ENCODE measurements at places on chromosomes 12 and 14. TPM values are rescaled to one million over a fixed set of nuclear protein-coding genes. Genes with fewer than 3 reads are reported as not detected.

- H3K4me1 ChIP-seq: no peaks in the 10 kb centered on the region
- H3K27ac ChIP-seq: no peak overlapping the region
- no peaks in the 10 kb centered on the region for H3K36me3 ChIP-seq
- peaks cover 4% of the 10 kb centered on the region for H3K27me3 ChIP-seq
- H3K4me3 ChIP-seq: no peak overlapping the region
Observed at GRCh38 chr14:65359503-65359902, 53.0 kb upstream of the FUT8 start.

- no peak overlapping the region for H3K4me3 ChIP-seq
- no peaks in the 10 kb centered on the region for H3K36me3 ChIP-seq
- peaks cover 7% of the 10 kb centered on the region for H3K4me1 ChIP-seq
- DNase-seq: no peak
Observed at GRCh38 chr12:6729186-6729585, 5.3 kb downstream of the COPS7A start.

GRCh38 chr12:124461241-124461673 lies 106.2 kb downstream of the NCOR2 start:
- no peak for DNase-seq
- H3K4me1 ChIP-seq: peaks cover 27% of the 10 kb centered on the region
- H3K27me3 ChIP-seq: peaks cover 28% of the 10 kb centered on the region
- peak overlapping the region; percentile 48 for H3K27ac ChIP-seq

- H3K27ac ChIP-seq: no peak overlapping the region
- no peaks in the 10 kb centered on the region for H3K4me1 ChIP-seq
- H3K27me3 ChIP-seq: peaks cover 1% of the 10 kb centered on the region
- H3K36me3 ChIP-seq: no peaks in the 10 kb centered on the region
Observed at GRCh38 chr14:104040539-104040938, 45.0 kb upstream of the ASPG start.

DNA sequence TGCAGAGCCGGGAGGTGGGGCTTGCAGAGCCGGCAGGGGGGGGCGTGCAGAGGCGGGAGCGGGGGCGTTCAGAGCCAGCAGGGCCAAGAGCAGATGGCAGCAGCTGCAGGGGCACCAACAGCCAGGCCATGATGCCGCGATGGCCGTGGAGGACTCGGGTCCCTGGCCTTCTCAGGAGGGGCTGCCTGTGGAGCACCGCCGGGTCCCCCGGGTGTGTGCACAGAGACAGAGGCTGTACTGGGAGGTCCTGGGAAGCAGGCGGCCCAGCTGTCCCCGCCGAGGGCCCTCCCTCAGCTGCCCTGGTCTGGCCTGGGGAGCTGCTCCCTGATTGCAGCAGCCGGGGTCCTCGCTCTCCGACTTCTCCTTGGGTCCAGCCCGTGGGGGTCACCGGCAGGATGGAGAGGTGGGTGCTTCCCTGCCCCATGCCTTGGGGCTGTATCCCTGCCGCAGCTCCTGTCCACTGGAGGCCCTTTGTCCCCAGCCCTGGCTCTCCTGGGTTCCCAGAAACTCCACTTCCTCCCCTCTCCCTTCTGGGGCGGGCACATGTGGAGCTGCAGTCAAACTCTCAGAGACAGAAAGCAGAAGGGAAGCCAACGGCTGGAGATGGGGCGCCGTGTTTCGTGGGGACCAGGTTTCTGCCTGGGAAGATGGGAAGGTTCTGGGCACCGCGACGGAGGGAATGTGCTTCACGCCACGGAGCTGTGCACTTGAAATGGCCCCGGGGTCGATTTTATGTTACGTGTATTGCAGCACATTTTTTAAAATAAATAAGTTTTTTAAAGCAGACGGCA lies 75.8 kb upstream of the GALNT9 start:
- H3K4me3 ChIP-seq: no peak overlapping the region

- H3K4me3 ChIP-seq: no peak overlapping the region
- no peaks in the 10 kb centered on the region for H3K27me3 ChIP-seq
- H3K36me3 ChIP-seq: peaks cover 7% of the 10 kb centered on the region
- DNase-seq: no peak
Observed at GRCh38 chr14:62143245-62143644, 381.0 kb downstream of the SNAPC1 start.

DNA sequence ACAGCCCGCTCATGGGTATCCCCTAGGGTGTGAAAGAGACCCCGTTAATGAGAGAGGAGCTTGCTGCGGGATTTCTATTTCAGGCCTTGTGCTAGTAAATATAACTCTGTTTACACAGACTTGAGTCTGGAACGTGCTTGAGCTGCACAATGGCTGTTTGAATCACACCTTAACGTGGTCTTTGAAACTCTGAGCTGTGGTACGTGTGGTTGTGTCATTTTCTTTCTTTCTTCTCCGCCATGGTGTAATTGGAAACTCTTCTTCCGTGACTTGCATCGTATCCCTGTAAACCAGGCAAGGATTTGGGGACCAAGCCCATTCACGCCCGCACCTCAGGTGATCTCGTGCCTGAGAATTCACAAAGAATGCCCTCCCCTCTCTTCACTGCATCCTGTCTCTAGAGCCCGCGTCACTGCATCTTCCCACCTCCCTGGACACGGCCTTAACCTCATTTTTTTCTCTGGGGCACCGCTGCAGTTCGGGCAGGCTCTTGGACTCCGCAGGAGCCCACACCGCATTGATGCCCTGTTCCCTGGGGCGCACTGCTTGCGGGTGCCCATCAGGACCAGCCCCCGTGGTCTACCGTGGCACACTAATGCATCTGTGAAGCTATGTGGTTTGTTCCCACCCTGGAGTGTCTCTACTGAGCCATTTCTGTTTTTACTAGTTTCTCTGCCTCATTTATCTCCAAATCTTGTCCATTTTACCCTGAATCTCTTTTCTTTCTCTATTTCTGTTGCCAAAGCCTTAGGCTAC lies 78.4 kb upstream of the PARP11 start:
- H3K4me1 ChIP-seq: peaks cover 6% of the 10 kb centered on the region
- no peaks in the 10 kb centered on the region for H3K36me3 ChIP-seq
- no peak overlapping the region for H3K27ac ChIP-seq

DNA sequence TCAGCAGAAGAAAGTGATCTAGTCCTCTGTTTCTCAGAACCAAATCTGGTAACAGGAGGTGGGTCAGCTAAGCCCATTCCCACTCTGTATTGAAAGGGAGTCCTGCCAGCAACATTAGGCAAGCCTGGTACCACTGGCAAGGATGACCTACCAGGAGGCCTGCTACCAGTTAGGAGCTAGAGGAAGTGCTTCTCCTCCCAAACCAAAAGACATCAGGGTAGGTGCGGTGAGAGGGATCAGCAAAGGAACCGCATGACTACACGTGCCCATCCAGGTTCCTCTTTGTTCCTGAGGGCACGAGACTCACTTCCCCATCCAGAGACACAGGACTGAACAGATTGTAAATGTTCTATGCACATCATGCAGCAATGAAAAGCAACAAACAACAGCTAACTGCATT lies 2.8 kb downstream of the KLRC4 start:
- no peaks in the 10 kb centered on the region for H3K4me1 ChIP-seq
- H3K27me3 ChIP-seq: no peaks in the 10 kb centered on the region
- DNase-seq: no peak
- no peak overlapping the region for H3K27ac ChIP-seq
- H3K4me3 ChIP-seq: no peak overlapping the region
- H3K36me3 ChIP-seq: no peaks in the 10 kb centered on the region

- no peak for DNase-seq
- H3K27ac ChIP-seq: no peak overlapping the region
- peaks cover 3% of the 10 kb centered on the region for H3K27me3 ChIP-seq
- H3K4me1 ChIP-seq: no peaks in the 10 kb centered on the region
Observed at GRCh38 chr14:82379291-82379690, 845.6 kb upstream of the SEL1L start.

- H3K4me1 ChIP-seq: no peaks in the 10 kb centered on the region
- peaks cover 12% of the 10 kb centered on the region for H3K27me3 ChIP-seq
- peaks cover 22% of the 10 kb centered on the region for H3K36me3 ChIP-seq
Observed at GRCh38 chr12:57469296-57470164, 9.9 kb downstream of the GLI1 start.

DNA sequence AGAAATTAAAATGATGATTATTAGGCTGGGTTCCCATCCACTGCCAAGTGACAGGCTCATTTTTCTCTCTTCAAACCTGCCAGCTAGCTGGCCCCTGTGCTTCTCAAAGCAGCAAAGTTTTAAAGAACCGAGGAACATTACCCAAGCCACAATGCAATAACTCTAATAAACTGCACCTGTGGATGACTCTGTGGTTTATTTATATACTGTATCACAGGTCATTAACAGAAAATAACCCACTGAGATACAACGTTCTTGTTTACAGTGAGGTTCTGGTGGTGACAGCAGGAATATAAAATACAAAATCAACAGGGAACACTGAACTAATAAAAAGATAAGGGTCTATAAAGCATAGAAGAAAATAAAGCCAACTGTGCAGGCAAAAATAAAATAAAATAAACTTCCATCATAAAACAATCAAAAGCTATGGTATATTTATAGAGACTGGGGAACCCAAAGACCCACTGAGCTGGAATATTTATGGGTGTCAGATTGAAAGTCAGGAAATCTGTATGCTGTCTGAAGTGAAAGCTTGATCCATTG lies 472.9 kb downstream of the NOVA1 start:
- DNase-seq: no peak
- H3K36me3 ChIP-seq: no peaks in the 10 kb centered on the region
- H3K4me1 ChIP-seq: no peaks in the 10 kb centered on the region
- H3K27ac ChIP-seq: no peak overlapping the region

GRCh38 chr12:131025234-131025633 lies 71.5 kb downstream of the ADGRD1 start:
- DNase-seq: no peak
- H3K4me1 ChIP-seq: peaks cover 16% of the 10 kb centered on the region
- H3K4me3 ChIP-seq: no peak overlapping the region
- H3K27ac ChIP-seq: no peak overlapping the region
- no peaks in the 10 kb centered on the region for H3K27me3 ChIP-seq

DNA sequence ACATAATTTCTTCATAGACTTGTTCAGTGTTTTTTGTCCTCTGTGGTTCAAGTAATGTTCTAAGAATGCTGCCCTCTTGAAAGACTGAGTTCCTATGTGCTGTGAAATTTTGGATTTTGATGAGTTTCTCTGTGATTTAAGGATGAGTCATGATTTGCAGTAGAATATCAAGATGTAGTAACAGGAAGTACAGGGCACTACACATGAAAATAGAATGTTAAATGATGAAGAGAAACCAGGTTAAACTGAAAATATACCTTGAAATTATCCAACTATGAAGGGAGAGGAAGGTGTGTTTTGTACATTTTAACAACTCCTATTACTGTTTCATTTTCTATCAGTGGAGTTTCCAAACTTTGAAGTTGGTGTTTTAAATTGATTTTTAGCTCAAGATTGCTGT lies 4.8 kb downstream of the ELK3 start:
- no peak overlapping the region for H3K27ac ChIP-seq
- no peak overlapping the region for H3K4me3 ChIP-seq
- H3K27me3 ChIP-seq: peaks cover 7% of the 10 kb centered on the region
- no peaks in the 10 kb centered on the region for H3K36me3 ChIP-seq

- H3K27ac ChIP-seq: no peak overlapping the region
- no peaks in the 10 kb centered on the region for H3K36me3 ChIP-seq
- H3K4me3 ChIP-seq: peak overlapping the region; percentile 45
- peaks cover 18% of the 10 kb centered on the region for H3K27me3 ChIP-seq
Observed at GRCh38 chr14:50832935-50833630, 2.1 kb upstream of the NIN start.

DNA sequence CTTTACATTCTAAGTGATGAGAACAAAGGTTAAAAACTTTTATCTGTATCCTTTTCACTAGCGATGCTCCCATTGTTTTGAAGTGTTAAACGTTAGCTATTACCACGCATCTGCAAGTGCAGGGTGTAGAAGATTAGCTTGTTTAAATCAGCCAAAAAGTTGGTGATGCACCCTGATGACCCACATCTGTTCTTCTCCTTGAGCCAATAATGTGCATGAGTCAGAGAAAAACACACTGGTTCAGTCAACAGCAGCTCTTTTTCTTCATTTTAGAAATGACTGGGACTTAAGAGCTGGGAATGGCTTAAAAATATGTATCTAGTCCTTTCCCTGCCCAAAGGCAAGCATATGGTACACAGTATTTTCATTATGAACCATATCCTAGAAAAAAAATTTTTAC lies 323.5 kb upstream of the PDE3A start:
- no peak for DNase-seq
- H3K36me3 ChIP-seq: no peaks in the 10 kb centered on the region
- no peak overlapping the region for H3K27ac ChIP-seq
- H3K4me1 ChIP-seq: peaks cover 5% of the 10 kb centered on the region
- no peak overlapping the region for H3K4me3 ChIP-seq

GRCh38 chr12:62717643-62718042 lies 217.3 kb downstream of the PPM1H start:
- peak overlapping the region; percentile 75 for H3K4me3 ChIP-seq
- peak overlapping the region; percentile 56 for H3K27ac ChIP-seq
- H3K36me3 ChIP-seq: no peaks in the 10 kb centered on the region
- peaks cover 64% of the 10 kb centered on the region for H3K4me1 ChIP-seq

DNA sequence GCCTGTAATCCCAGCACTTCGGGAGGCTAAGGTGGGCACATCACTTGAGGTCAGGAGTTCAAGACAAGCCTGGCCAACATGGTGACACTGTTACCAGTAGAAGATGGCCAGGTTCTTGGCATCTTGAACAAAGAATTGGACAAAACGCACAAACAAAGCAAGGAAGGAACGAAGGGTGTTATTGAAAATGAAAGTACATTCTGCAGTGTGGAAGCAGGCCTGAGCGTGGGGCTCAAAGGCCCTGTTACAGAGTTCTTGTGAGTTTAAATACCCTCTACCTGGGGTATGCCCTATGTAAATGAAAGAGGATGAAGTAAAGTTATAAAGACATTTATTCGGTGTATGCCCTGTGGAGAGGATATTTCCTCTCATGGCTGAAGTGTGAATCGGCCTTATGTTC lies 20.8 kb upstream of the CDK17 start:
- H3K27me3 ChIP-seq: no peaks in the 10 kb centered on the region
- DNase-seq: no peak
- H3K4me1 ChIP-seq: peaks cover 7% of the 10 kb centered on the region
- no peak overlapping the region for H3K27ac ChIP-seq
- no peak overlapping the region for H3K4me3 ChIP-seq

DNA sequence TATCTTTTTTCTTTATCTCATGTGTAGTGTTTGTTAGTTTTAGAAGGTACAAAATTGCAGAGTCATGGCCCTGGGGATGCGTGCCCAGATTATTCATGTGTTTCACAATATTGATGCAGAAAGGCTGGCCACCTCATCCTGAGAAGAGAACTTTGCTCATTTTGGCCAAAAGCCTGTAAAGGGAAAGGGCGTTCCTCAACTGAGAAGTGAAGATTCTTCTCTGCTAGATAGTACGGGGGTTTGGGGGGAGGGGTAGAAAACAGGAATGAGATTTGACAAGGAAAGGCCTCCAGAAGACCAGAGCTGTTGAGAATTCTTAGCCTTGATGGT lies 1.7 kb downstream of the MGST1 start:
- no peak overlapping the region for H3K4me3 ChIP-seq
- no peaks in the 10 kb centered on the region for H3K36me3 ChIP-seq
- peaks cover 22% of the 10 kb centered on the region for H3K4me1 ChIP-seq

GRCh38 chr12:78086553-78087362 lies 256.1 kb downstream of the NAV3 start:
- H3K36me3 ChIP-seq: no peaks in the 10 kb centered on the region
- no peak for DNase-seq
- H3K27ac ChIP-seq: no peak overlapping the region
- H3K4me3 ChIP-seq: no peak overlapping the region

Gene AMN
- 0.34 TPM for total RNA-seq

Gene HOXC13
- total RNA-seq: not detected

Gene NPAS3
- 2.4 TPM for total RNA-seq

Gene DDX23
- total RNA-seq: 65.7 TPM

Gene PRB2
- not detected for total RNA-seq

Gene USP30
- total RNA-seq: 14.4 TPM

Gene LBHD2
- total RNA-seq: not detected

Gene LRIG3
- total RNA-seq: 6.9 TPM

Gene ERBB3
- total RNA-seq: 33.7 TPM
